T follicular helper cell (primary cell): ENCODE measurements at places on chromosomes 13 and 19.

- DNase-seq, result no peak
Measured at GRCh38 chr13:113531041-113531873, 40.7 kb upstream of the DCUN1D2 start.

DNA sequence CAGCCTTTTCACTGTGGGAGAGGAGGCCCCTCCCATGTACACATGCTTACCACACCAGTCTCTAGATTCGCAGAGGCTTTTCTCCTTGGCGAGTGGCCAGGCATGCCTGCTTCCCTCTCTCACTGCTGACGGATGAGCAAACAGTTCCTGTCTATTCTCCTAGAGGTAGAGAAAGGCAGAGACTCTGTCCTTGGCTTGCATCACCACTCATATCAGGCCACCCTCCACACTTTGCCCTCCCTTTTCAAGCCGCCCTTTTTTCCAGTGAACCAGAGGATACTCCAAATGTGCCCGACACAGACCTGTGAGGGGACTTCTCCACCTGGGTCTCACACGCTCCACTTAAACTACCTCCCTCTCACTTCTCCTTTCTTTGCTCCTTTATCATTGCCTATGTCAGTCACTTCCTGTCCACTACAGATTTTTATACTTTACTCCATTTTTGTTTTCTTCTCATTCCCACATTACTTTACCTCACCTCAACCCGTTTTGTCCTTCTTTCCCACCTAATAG is 284.6 kb downstream of the DNAJC15 start:
- no peak for DNase-seq

GRCh38 chr19:20367811-20368294 is 197.7 kb downstream of the ZNF737 start:
- no peak for DNase-seq

GRCh38 chr13:99250982-99251825 is 7.0 kb downstream of the GPR18 start:
- DNase-seq, result no peak

DNA sequence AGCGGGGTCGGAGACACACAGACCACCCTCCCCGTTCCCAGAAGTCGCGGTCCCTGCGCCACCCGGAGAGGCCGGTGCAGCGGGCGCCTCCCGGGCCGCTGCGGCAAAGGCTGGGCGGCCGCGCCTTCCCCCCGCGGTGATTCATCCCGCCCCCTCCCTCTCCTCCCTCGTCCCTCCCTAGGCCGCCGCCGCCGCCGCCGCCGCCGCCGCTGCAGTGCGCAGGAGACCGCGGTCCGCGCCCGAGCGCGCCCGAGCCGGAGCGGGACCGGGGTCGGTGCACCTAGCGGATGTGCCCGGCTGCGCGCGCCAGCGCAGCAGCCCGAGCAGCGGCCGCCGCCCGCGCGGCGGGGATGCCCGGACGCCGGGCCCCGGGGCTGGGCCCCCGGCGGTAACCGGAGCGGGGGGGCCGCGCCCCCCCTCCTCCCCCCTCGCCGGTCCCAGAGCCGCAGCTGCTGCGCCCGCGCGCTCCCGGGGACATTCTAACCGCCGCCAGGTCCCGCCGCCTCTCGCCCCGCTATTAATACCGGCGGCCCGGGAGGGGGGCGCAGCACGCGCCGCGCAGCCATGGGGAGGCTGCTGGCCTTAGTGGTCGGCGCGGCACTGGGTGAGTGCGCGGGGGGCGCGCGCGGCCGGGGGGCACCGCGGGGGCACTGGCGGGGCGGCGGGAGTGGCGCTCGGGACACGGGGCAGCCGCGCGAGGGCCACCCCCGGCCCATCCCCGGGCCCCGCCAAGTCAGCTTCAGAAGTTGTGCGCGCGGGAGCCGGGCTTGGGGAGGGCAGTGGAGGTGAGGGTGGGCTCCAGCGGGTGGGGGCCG is at the start of gene SCN1B:
Gene SCN1B (plus strand): TSS at position 214 of the 815 bp plus-strand sequence. CDS start 351 bp downstream, at position 565.
- DNase-seq, result peak; percentile 24

DNA sequence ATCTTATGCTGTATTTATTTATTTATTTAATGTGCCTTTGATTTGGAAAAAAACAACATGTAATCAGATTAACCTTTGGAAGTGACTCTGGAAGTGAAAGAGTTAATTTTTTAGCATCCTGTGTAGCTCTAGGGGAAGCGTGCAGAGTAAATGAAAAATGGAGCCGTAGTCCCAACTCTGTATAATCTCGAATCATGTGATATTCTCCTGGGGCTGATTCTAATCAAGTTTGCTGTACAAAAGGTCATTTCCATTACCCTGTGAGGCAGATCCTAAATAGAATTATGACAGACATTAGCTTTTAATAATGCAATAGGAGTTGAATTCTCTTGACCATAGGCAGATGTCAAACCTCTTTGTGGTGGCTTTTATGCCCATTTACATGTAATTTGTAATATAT is 238.6 kb upstream of the CSNK1A1L start:
- no peak for DNase-seq

DNA sequence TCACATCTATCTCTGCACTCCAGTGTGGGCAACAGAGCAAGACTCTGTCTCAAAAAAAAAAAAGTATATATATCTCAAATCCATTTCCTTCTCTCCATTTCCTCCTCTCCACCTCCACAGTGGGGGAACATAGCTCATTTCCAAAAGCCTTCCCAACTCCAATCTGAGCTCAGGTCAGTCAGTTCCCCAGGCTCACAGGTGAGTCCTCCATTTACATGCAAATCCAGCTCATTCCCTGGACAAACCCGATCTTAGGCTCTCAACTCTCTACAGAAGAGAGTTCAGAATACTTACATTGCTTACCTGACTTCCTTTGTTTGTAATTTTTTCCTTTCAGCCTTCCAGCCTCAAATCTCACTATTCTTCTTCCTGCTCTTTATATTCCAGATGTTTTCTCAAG is 518.3 kb downstream of the GPC6 start:
- no peak for DNase-seq

- no peak for DNase-seq
Measured at GRCh38 chr13:38044067-38044466, 174.5 kb upstream of the TRPC4 start.

DNA sequence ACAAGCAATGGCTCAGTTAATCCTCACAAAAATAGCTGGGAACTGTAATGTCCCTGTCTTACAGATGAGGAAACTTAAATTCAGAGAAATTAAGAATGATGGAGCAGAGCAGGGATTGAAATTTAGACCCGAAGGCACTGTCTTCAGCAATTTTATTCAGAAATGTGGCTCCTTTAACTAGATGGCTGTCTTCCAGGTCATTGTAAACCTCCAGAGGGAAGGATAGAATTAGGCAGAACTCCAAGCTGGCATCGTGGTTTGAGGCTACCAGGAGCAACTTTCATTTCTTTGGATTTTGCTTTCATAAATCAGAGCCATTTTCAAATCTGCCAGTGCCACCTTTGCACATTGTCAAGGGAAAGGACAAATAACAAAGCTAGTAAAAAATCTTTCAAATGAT is 339.0 kb downstream of the DCT start:
- no peak for DNase-seq

DNA sequence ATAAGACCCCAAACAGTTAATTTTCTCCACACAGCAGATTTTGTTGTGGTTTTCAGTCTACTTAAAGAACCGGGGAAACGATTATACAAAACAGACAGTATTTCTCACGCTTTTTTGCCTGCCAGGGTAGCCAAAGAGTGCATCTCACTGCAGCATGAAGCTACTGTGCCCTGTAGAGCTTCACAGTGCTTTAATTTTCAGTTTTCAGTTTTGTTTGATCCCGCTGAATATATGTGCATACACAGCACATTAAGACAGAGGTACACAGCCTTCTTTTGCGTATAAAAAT is 215.0 kb downstream of the TEX29 start:
- DNase-seq, result no peak

GRCh38 chr13:110230661-110231347 is 76.2 kb downstream of the COL4A1 start:
- no peak for DNase-seq

DNA sequence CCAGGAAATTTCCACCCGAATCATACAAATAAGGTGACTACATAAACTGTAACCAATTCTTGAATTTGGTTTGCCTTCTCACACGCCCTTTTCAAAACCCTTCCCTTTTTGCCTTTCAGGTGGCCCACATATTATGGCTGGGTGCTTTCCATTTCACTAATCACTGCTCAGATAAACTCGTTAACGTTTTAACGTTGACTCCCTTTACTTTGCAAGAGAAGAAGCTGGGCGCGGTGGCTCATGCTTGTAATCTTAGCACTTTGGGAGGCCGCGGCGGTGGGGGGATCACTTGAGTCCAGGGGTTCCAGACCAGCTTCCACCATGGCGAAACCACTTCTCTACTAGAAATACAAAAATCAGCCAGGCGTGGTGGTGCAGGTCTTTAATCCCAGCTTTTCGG is 19.8 kb upstream of the ZNF91 start:
- no peak for DNase-seq

DNA sequence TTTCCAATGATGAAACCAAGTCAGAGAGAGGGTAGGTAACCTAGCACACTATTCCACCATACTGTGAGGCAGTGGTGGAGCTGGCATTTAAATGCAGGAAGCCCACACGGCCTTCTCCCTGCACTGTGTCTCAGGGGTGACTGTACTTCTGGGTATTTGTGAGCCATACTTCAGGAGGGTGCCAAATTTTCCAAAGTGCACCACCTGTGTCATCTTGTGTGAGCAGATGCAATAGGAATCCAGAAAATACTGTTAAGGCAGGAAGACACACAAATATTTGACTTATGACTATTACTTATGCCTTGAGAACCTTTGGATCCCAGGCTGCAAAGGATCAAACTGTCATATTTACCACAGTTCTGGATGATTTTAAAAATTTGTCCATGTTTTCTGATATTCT is 17.3 kb downstream of the ZNF229 start:
- DNase-seq, result no peak

DNA sequence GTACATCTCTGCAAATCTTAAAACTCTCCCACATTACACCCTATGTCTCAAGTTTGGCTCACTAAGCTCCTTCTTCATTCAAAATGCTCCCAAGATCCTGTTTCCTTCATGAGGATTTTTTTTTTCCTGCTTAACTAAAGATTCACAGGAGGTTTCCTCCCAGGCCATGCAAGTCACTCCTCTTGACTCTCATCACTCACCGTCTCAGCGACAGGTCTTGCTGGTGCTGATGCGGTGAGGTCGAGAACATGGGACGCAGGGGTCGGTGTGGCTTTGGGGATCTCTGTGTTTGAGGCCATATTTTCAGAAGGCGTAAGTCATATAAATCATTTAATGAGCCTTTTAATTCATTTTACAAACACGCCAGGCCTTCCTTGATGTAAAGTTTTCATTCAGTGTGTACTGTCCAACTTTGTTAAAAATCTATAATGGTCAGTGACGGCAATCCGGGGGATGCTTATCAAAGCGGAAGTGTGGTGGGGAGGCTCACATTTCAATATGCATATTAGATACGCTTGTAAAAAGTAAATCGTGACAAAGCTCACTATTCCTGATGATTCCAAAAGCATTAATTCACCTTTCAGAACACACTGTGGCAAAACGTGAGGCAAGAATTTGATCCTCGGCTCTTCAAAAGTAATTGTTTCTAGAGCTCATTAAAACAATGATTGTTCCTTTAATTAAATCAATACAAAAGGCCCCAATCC is 20.4 kb downstream of the EFNB2 start:
- no peak for DNase-seq

GRCh38 chr13:75829830-75830229 is 193.7 kb downstream of the LMO7 start:
- DNase-seq, result no peak

GRCh38 chr19:11494634-11495285 is 10.9 kb downstream of the ZNF653 start:
- DNase-seq, result no peak

- no peak for DNase-seq
Measured at GRCh38 chr13:88675347-88675996, 1004.3 kb downstream of the SLITRK5 start.

- DNase-seq, result no peak
Measured at GRCh38 chr19:13119627-13120026, 1.6 kb downstream of the NACC1 start.

DNA sequence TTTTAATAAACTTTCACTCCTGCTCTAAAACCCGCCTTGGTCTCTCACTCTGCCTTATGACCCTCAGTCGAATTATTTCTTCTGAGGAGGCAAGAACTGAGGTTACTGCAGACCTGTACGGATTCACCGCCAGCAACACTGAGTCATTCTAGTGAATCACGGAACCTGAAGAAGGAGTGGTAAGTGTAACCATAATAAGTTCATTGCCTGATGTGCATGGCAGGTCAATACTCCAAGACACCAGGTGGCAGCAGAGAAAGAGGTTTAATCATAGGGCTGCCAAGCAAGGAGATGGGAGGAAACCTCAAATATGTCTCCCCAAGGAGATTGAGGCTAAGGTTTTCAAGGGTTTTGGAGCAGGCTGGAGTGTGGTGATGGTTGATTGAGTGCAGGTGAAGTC is 204.3 kb upstream of the IPO5 start:
- no peak for DNase-seq

- DNase-seq, result no peak
Measured at GRCh38 chr13:46405457-46405856, 18.4 kb upstream of the RUBCNL start.

GRCh38 chr13:104837756-104838155 is 1697.7 kb downstream of the EFNB2 start:
- no peak for DNase-seq

GRCh38 chr13:86585835-86586234 is 786.6 kb upstream of the SLITRK6 start:
- DNase-seq, result no peak

DNA sequence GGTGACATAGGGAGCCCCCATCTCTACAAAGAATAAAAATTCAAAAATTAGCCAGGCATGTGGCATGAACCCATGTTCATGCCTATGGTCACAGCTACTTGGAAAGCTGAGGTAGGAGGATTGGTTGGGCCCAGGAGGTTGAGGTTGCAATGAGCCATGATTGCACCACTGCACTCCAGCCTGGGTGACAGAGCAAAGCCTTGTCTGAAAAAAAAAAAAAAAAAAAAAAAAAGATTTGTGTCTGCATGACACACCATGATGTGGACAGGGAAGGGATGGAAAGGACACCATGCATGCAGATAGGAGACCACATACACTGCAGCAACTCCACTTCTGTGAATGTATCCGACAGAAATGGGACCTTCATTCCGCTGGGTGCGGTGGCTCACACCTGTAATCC is 34.0 kb upstream of the HOMER3 start:
- no peak for DNase-seq

DNA sequence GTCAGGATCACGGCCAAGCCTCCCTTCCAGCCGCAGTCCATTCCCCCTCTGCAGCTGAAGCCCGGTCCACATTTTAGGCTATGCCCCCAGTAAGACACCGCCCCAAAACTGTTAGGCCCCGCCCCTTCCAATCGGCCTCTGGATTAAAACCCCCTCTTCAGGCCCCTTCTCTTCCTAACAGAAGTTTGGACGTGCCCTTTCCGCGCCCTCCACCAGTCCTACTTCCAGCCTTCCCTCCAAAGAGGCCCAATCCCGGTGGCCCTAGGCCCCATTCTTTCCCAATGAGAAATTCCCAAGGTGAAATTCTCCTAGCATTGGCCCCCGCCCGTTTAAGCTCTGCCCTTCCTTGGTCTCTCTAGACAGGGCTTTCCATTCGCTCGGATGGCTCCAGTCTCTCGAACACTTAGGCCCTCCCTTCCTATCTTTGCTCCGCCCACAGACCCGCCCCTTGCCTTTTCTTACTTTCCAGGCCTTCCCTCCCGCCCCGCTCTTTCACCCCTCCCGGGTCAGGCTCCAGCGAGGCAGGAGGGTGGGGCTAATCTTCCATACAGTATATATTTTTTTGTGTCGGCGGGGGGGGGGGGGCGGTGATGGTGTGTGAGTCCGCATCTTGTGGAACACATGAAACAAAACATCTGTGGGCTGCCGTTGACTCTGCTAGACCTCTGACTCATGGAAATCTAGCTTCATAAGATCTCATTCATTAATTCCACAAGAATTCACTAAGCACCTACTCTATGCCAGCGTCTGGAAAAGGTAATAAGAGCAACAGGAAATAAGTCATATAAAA is 13.6 kb downstream of the LTBP4 start:
- peak; percentile 78 for DNase-seq
